ENCODE measurements at places on chromosomes 13 and 19.

- DNase-seq = no peak
Observed at GRCh38 chr19:34998777-34999497, 1.2 kb upstream of the GRAMD1A start.

DNA sequence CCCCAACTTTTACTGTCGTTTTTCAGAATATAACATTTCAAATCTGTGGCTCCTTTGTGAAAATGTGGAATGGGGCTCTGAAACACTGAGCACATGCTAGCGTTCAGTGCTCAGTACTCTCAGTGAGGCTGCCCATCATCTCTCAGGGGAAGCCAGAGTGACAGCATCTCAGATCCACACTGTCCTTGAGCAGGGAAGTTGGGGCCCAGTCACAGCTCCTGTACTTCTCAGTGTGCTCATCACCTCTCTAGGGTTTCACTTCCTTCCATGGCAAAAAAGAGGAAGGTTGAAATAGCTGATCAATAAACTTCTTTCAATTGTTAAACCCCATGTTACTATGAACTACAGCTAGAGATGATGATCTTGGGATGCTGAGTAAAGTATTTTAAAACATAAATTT is 565.9 kb upstream of the SPRY2 start:
- no peak for DNase-seq

DNA sequence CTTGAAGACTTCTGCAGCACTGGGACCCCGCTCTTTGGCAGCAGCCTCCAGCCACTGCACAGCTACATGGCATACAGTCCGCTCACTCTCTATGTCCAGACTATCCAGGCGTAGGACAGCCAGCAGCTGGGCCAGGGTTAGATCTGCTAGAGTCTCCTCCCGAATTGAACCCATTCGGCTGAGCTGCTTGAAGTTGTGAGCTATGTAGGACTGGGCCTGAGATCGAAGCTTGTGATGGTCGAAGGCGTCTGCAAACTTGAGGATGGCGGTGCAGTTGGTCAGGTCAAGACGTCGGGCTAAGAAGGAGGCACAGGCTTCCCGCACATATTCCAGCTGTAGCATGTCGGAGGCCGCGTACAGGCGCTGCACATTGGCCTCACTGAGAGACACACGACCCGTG is 900 bp downstream of the KBTBD7 start:
- no peak for DNase-seq

GRCh38 chr19:927351-927779 is 1.5 kb downstream of the ARID3A start:
- DNase-seq = no peak

DNA sequence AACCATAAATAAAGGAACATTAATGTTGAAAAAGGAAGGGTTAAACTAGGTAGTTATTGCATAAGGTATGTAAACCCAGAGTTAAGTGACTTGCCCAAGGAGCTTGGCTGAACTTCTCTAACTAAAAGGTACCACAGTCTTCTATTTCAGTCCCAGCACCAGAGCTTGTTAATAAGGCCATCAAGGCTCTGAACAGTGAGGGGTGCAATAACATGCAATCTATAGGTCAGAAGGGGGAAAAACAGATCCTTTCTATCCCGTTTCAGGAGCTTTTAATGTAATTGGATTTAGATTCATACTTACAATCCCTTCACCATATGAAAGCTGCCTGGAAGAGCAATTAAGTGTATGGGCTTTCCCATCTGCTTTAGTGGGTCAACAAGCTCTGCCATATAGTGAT is 441.5 kb upstream of the SPRY2 start:
- DNase-seq = no peak

DNA sequence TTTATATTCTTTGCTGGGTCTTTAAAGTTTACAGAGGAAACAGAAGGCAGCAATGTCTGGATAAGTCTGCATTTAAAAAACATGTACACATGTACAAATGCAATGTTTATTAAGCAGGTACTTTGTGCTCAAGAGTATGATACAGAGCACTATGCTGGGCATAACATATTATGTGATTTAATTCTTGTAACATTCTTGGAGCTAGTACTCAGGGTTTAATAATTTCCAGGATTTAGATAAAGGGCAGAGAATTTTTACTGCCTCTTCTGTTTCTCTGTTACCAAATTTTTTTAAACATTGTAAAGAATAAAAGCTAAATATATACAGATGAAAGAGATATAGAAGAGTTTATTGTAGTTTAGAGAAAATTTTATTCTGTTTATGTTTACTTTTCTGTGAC is 152.7 kb downstream of the ZNF737 start:
- no peak for DNase-seq
